ENCODE measurements at places on chromosomes 6 and 20. TPM values are rescaled to one million over a fixed set of nuclear protein-coding genes. Genes with fewer than 3 reads are reported as not detected.
A peak's percentile ranks its signal among the peaks of the same experiment; 100 is the strongest.

ADGRB3 gene
- total RNA-seq = not detected

- no peak for ATAC-seq
These were observed 380.2 kb downstream of the TAF4 start for GRCh38 chr20:61685462-61685861.

- no peak for ATAC-seq
These were observed 48.2 kb downstream of the PDYN start for GRCh38 chr20:1945660-1946059.

GTSF1L gene
- total RNA-seq = not detected

- peak; percentile 5 for ATAC-seq
These were observed 1.1 kb upstream of the MRGBP start for GRCh38 chr20:62795023-62795761.

GNAS-AS1 gene
- 1.3 TPM for total RNA-seq

OR2B2 gene
- total RNA-seq = not detected

GRCh38 chr6:75791881-75792280 is 42.8 kb downstream of the MYO6 start:
- ATAC-seq = no peak

DNA sequence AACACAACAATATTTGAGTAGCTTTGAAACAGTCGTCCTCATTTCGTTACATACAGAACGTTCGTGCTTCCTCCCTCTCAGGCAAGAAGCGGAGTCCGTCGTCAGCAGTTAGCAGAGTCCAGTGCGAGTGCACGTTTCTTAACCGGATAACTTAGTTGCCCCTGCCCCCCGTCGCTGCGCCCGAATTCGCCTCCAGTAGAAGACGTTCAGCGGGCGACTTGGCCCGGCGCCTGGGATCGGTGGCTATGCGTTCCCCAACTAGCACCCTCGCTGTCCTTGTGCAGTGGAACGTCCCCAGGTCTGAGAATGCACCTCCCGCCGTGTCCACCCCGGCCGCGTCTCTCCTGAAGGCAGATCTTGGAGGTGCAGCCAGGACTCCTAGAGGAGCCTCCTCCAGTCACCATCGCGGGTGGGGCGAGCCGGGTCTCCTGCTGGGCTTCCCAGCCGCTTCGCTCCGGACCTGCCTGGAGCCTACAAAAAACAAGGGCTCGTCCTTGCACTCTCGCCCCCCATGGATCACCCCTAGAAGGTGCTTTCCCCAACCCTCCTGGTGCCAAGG is 910 bp upstream of the PCSK2 start:
- ATAC-seq = no peak

DNA sequence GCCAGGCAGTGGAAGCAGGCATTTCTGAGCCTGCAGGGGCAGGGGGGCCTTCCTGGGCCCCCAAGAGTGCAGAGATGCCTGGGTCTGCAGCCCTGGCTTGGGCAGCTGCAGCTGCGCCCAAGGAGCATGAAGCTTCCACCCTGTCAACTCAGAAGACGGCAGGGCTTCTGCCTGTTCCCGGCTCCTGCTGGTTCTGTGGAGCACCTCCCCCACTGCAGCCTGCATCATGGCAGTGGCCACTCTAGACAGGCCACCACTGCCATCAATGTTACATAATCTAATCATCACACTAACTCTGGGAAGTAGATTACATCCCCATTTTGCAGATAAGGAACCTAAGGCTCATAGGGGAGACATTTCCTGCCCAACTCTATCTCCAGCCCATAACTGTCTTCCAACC is 21.1 kb upstream of the TOP1 start:
- no peak for ATAC-seq

DNA sequence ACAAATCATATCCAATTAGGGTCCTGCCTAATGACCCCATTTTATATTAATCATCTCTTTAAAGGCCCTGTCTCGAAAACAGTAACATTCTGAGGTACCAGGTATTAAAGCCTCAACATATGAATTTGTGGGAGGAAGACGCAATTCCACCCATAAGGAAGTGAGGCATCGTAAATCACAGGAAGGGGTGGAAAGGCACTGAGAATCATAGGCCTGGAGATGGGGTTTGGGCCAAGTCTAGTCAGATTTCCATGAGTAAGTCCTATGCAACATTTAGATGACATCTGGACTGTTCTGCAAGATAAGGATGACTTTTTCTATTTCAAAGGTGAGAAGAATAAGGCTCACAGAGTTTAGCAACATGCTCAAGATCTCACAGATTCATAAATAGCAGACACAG is 534.0 kb downstream of the KHDRBS2 start:
- ATAC-seq = no peak

OPRL1 gene
- 0.48 TPM for total RNA-seq

DNA sequence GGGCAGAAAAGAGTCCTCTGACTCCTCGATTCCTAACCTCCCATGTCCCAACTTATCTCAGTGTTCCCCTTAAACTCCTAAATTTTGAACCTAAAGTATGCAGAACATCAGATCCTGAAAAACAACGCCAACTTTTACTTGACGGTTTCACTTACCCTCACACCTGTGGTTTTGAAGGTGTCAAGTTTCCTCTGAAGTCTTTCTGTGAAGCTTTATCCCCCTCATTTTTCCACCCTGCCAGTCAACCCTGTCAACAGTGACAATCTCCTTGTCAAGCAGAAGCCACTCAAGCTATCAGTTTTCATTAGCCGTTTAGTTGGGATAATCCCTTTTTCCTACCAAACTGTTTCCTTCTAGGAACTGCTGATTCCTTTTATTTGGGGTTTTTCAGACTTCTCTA is 245.4 kb upstream of the PREP start:
- ATAC-seq = no peak

HLA-DQA2 gene
- total RNA-seq = 0.77 TPM

FUT9 gene
- not detected for total RNA-seq

MUC22 gene
- total RNA-seq = not detected

DNA sequence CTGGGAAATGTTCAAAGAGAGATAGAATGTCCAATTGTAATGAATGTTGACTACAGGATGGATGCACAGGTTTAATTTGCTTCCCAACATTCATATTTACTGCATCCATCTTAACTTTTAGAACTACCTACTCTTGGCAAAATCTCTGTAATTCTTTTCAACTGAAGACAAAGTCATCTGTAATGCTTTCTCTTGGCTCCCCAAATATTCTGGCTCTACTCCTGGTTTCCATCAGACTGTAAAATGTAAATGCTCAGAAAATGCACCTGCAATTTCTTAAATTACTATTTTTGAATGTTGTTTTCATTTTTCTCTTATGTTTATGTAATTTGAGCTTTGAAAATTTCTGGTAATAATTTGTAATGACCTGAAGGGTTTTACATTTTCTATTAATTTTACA is 480.8 kb upstream of the IMPG1 start:
- no peak for ATAC-seq

RBPJL gene
- not detected for total RNA-seq

- ATAC-seq = no peak
These were observed 246.7 kb downstream of the TTLL2 start for GRCh38 chr6:167571550-167571949.

DNA sequence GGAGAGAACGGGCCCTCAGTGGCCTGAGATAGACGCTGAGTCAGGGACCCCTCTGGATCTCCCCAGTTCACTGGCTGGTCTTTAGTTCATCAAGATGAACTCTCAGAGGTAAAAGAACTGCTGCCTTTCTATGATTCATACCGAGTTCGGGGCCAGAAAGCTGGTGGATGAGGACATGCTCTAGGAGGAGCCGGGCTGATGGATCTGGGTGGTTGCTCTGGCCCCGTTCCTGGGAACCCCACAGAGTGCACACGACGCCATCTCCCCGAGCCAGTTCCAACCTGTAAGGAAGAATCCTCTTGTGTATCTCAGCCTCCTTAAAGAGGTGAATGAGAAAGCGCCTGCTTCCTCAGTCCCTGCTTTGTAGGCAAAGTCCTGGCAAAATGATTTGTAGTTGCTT is 142.6 kb upstream of the PDE10A start:
- no peak for ATAC-seq

- ATAC-seq = no peak
These were observed 24.5 kb upstream of the CARMIL1 start for GRCh38 chr6:25254671-25255070.

GRCh38 chr6:167846997-167847606 is 20.4 kb downstream of the AFDN start:
- no peak for ATAC-seq

DNA sequence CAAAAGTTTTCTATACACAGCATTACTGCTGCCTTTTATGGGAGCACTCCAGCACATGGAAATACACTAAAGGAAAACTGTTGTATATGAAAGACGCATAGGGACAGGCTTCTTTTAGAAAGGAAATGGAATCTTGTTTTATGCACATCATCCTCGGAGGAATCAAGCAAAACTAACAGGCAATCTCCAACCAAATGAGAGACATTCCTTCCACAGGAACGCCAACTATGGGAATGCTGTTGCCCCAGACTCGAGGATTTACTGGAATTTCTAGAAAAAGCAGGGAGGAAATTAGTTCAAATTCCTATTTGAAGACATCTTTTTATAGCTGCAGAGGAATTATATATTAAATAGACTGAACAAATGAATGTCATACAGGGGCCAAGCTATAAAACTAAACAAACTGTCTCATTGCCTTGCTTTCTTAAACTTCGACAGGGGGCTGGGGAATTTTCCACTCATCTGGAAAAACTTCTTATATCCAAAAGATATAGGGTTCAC is 52.2 kb downstream of the LYRM4 start:
- ATAC-seq = no peak

ZHX3 gene
- total RNA-seq = 6.9 TPM

Data from activated T-helper 17 cell treated with anti-CD3 and anti-CD28 coated beads, Interleukin-2, amount 50 U/mL, for 72 hours (primary cell).